Stimulated activated CD4-positive, alpha-beta T cell treated with anti-CD3 and anti-CD28 coated beads, Interleukin-15, amount 100 ng/mL, for 48 hours (primary cell): ENCODE measurements at places on chromosomes 5 and 9.

DNA sequence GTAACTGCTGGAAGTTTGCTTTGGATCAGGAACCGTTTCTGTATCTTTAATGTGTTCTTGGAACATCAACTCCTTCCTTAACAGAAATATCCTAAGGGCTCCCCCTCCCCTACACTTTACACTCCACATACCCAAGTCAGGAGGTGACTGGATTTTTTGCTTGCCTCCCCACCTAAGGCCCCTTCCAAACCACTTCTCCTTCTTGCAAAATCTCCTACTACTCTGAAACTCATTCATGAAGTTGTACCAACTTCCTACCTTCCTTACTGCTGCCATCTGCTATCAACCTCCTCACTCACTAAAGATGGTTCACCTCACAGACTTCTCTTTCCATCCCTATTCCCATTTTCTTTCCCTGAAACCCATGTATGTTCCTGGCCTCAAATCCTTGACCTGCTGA, 16.1 kb downstream of the TXN start:
- DNase-seq, result no peak

DNA sequence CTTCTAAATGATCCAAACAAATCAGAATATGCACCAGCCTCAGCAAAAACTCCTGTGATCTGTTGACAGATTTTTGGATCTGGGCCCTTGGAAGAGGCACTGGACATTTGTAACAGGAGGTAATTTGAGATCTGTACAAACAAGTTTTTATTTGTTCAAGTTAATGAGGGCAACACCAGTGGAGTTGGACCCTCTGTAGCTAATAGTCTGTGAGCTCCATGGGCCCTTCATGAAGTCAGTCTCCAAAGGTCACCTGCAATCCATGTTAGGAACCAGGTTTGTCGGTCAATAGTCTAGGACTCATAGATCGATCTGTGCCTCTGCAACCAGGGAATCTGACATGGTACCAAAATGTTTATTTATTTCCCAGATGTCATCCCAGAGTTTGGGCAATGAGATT, 40.9 kb downstream of the PAM start:
- no peak for DNase-seq

DNA sequence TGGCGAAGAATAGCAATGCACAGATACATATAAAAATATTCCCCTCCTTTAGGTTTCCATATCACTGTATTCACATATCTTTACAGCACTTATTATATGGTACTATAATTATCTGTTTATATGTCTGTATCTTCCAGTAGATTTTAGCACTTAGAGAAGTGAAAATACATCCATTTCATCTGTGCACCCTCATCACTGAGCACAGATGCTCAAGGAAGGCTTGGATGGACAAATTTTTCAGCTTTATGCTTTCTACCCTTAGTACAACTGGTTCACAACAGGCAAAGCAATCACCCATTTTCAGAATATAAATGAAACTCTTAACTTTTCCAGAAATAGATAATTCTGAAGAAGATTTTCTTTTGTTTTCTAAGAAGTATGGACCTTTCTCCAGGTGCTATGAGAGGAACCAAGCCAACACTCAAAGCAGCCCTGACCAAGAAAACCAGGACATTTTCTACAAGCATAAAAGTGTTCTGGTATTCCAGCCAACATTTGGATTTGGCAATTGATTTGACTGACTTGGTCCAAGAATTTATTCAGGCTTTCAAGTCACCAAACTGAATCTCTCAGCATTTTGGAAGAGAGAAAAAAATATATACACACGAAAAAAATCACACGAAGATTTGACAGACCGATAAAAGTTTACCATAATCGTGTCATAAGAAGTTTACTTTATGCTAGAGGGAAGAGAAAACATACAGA, 170.2 kb upstream of the CD180 start:
- no peak for DNase-seq

- no peak for DNase-seq
These were observed 1.6 kb downstream of the NTNG2 start for GRCh38 chr9:132163457-132163875.

GRCh38 chr5:178462816-178463215, 127.4 kb downstream of the COL23A1 start:
- no peak for DNase-seq
